ENCODE measurements at places on chromosomes 2 and 18.

DNA sequence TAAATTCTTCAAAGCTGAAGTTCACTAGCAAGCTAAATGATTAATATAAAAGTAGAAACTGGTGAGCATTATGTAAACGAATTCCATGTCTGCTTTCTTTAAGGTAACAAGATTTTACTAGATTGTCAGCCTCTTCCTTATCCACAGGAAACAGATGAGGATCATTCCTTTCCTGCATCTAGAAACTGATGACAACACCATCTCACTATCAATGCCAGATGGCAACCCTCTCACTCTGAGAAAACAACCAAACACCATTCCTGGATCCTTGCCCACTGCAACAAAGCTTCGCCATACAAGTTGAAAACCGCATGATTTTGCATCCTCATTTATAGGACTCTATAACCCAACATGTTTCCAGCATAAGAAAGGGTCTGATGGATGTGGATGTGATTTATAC, 122.9 kb downstream of the ZNF521 start:
- DNase-seq: no peak

- DNase-seq: no peak
Measured at GRCh38 chr2:45083175-45083574, 73.9 kb upstream of the SIX2 start.

- DNase-seq: no peak
Measured at GRCh38 chr2:214774108-214774507, 35.4 kb downstream of the BARD1 start.

DNA sequence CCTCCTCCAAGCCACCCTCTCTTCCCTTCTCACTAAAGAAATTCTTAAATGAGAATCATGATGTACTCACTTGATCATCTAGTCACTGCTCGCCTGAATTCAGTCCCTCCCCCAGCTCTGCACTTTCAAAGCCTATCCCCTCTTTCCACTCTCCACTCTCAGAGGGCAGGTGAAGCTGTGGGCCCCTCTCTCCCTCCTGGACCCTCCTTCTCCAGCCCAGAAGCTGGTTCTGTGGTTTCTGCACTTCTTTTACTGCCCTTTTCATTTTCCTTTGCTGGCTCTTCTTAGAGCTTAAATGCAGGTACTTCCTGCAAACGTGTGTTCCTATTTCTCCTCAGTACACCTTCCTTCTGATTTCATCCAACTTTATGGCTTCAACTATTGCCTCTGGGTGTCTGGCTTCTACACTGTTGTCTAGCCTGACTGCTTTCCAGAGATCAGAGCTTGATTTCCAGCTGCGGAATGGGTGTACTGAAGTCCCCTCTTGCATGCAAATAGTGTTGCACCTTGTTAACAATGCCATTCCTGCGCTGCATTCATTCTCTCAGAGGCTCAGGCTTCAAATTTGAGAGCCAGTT, 15.3 kb upstream of the TXNDC2 start:
- DNase-seq: no peak

GRCh38 chr2:140401056-140401455, 1620.9 kb upstream of the NXPH2 start:
- DNase-seq: no peak

DNA sequence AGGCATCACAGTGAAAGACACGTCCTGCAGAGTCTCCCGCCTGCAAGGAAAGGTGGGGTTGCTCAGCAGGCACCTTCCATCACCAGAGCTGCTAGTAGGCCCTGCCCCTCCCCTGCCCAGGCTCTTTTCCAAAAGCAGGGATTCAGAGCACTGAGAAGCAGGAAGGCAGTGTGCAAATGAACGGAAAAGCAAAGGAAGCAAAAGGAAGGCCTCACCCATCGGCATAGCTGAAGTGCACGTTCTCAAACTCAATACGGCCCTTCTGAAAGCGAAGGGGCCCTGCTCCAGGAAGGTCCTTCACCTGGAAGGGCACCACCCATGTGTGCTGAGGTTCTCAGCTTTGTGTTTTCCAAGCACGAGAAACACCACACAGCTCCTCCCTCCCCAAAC, 5.7 kb downstream of the ABCB6 start:
- DNase-seq: no peak

GRCh38 chr18:8065284-8065683, 498.2 kb downstream of the PTPRM start:
- no peak for DNase-seq

Data from activated T-cell treated with anti-CD3 and anti-CD28 coated beads for 48 hours (primary cell).